ENCODE measurements at places on chromosomes 4 and X.
A peak's percentile ranks its signal among the peaks of the same experiment; 100 is the strongest.

DNA sequence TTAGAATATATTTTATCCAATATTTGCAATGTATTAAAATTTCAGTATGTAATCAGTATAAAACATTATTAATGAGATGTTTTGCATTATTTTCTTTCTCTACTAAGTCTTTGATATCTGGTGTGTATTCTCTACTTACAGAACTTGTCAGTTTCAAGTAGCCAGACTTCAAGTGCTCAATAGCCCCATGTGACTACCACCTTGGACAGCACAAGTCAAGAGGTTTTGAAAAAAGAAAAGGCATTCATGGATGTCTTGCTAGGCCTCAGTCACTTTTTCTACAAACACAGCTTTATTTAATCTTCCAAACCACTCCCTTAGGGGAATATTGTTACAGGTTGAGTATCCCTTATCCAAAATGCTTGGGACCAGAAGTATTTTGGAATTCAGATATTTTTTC lies 189.4 kb downstream of the QDPR start:
- no peak for DNase-seq

- DNase-seq, result no peak
These were observed 15.9 kb downstream of the TMEM192 start for GRCh38 chr4:165096776-165097175.

- DNase-seq, result no peak
These were observed 312.7 kb downstream of the SPRY1 start for GRCh38 chr4:123709336-123709735.

GRCh38 chr4:120132935-120133334 lies 66.3 kb upstream of the MAD2L1 start:
- no peak for DNase-seq

DNA sequence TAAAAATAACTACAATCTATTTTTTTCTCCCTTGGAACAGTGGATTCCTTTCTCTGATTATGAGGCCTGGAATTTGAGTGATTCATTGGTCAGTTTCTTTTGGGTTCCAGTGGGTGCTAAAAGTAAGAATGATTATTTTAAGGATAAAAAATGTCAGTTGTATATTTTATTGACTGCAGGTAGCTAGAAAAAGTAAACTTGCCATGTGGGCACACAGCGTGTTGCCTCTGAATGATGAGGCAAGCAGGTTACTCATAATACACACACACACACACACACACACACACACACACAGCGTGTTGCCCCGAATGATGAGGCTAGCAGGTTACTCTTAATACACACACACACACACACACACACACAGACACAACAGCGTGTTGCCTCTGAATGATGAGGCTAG lies 13.8 kb downstream of the GALNT7 start:
- no peak for DNase-seq

DNA sequence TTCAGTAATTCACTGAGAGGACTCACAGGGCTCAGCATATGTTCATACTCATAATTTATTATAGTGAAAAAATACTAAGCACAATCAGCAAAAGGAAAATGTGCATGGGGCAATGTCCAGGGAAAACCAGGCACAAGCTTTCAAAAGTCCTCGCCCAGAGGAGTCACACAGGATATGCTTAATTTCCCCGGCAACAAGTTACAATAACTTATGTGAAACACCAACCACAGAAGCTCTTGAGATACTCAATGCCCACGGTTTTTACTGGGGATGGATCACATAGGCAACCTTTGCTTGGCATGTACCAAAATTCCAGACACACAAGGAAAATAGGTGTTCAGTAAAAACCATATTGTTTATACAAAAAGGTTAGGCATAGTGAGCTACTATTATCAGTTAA lies 38.5 kb upstream of the STPG2 start:
- DNase-seq, result no peak

GRCh38 chr4:153791746-153792617 lies 3.1 kb upstream of the SFRP2 start:
- DNase-seq, result peak; percentile 21

DNA sequence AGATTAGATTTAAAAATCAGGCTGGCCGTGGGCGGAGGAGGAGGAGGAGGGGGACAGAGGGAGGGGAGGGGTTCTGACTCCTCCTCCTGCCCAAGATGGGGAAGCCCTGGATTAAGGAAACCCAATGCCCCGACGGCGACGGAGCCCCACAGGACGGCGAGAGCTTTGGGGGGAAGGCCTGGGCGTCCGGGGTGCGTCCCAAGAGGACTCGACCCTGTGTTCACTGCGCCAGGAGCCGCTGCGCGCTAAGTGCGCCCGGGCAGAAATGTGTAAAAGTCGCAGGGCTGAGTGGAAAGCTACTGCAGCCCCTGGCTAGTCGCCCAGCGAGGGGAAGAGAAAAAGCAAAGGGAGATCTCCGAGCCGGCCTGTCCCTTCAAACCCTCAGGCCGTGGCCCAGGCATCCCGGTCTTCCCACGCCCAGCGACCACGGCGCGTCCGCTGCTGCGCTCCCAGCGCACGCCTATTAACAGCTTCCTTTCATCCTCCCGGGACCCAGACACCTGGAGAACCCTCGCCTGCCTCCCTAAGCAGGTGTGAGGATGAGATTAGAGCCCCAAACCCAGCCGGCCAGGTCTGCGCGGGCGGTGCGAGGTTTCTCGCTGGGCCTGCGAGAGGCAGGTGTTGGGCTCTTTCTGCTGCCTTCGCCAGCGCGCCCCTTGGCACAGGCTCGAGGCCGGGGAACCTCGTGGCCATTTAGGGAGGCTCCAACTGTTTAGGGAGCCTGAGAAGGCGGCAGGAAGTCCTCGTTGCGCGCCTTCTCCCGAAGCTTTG lies 1.4 kb upstream of the RPS6KA3 start:
- no peak for DNase-seq

DNA sequence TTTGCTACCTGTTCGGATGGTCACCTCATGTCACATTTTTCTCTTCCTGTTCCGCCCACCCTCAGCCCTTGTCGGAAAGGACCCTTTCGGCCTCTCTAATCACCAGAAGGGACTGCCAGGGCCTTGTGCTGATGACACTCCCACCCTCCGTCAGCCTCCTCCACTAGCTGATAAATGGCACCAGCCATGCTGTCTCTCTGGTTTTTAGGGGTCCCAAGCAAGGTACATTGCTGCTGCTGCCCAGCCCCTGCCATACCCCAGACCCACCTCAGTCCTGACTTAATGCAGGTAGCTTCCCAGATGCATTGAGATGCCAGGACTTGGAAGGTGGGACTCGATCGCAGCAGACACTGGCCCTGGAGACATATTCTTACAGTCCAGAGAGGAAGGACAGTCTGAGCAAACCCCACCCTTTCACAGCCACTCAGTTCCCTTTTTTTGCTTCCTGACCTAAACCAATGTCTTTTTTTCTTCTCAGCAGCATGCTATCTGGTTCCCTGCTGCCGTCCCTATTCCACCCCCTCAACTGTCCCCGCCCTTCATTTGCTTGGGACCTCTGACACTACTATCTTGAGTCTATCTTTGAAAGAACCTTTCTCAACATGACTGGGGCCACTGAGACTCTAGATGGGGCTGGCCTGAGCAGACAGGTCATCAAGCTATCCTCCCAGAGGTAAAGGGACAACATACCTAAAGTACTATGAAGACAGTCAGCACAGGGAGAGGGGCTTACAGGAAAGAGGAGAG lies at the start of gene BTK:
TSS of gene BTK (minus strand) at position 397 of the 747 bp plus-strand sequence. CDS start 10,907 bp downstream, outside the sequence.
- no peak for DNase-seq

- no peak for DNase-seq
These were observed 52.9 kb upstream of the TENM3 start for GRCh38 chr4:182190306-182190705.

DNA sequence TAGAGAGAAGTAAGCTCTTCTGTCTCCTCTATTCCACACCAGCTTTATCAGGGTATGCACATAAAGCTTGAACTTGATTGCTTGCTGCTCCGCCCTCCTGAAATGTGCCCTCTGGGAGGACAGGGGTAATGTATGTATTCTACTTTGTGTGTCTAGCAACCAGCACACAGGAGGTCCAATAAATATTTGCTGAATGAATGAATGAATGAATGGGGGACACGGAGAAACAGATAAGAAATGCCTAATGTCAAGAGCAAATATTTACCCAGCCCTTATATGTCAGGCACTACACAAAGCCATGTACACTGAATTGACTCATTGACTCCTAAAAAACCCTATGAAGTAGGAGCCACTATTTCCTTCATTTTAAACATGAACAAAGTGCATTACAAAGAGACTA lies 2.3 kb upstream of the MSL3 start:
- DNase-seq, result no peak

Measured in stimulated activated CD8-positive, alpha-beta memory T cell treated with anti-CD3 and anti-CD28 coated beads, Interleukin-7, amount 100 ng/mL, for 24 hours (primary cell).